ENCODE measurements at places on chromosomes 16 and 17. TPM values are rescaled to one million over a fixed set of nuclear protein-coding genes. Genes with fewer than 3 reads are reported as not detected.

The IRF8 gene
- total RNA-seq: not detected

The LDAF1 gene
- total RNA-seq: 30.4 TPM

The RAPGEFL1 gene
- 0.51 TPM for total RNA-seq

The RNF157 gene
- 4.0 TPM for total RNA-seq

The TRPV3 gene
- total RNA-seq: 0.89 TPM

The GPR179 gene
- total RNA-seq: not detected

The CACNG4 gene
- total RNA-seq: not detected

The GGT6 gene
- not detected for total RNA-seq

The SP6 gene
- total RNA-seq: not detected

The TBX21 gene
- total RNA-seq: not detected
